ENCODE measurements at places on chromosomes 5 and 9. TPM values are rescaled to one million over a fixed set of nuclear protein-coding genes. Genes with fewer than 3 reads are reported as not detected.

The TMEM174 gene
- not detected for total RNA-seq

The TEX48 gene
- total RNA-seq = not detected

The ABLIM3 gene
- 5.6 TPM for total RNA-seq

The CAMLG gene
- 26.2 TPM for total RNA-seq

DNA sequence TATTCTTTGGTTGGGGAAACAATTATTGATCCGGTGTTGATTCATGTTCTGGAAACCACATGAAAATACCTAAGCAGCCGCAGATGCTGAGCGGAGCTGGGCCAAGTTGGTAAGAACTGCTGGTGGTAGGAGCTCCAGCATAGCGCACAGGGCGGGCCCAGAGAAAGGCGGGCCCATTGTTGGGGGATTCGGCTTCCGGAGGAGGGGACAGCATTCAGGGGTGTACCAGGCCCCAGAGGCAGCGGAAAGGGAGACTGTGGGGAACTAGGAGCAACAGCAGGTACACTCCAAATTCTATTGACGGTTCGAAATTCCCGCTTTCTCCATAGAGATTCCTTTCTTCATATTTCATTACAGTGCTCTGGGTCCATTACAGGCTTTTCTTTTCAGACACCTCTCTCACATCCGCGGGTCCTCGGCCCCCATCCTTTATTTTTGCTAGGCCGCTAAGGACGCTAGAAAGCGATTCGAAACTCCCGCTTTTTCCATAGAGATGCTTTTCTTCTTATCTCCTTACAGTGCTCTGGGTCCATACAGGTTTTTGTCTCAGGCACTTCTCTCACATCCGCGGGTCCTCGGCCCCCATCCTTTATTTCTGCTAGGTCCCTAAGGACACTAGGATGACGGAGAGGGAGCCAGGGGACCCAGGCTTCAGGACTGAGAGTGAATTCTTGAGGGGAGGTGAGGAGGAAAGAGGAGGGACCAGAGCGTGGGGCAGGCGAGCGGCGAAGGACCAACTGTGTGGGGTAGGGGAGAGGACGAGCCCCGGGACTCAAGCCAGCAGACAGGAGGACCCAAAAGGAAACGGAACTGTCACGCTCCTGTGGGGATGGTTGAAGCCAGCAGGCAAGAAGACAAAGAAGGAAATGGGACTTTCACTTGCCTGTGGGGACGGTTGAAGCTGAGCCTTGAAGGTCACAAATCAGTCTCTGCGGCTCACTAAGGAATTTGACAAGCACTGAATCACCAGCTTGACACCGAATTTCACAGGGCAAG lies at the start of gene CCDC152:
Gene CCDC152 (plus strand): TSS at position 213 of the 996 bp plus-strand sequence. CDS start 2,304 bp downstream, outside the sequence.
- no peaks in the 10 kb centered on the region for H3K27me3 ChIP-seq
- H3K4me1 ChIP-seq = peaks cover 3% of the 10 kb centered on the region
- H3K27ac ChIP-seq = no peak within 1 kb of the TSS
- H3K36me3 ChIP-seq = no peaks in the 10 kb centered on the region
- peak; percentile 52 for DNase-seq

DNA sequence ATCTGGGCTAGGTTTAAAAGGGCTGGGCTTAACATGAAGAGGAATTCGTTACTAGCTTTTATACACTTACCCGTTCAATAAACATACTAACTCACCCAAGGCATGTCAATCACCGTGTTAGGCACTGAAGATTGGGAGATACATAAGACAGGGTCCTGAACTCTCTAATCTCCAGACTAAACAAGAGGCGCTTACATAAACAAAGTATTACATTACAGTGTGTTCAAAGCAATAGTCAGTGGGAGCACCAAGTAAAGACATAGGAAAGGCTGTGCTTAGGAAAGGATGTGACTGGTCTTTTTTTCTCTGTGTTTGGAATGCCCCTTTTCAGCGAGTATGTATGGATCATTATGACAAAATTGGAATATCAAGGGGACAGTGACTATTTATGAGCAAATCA lies 203.6 kb upstream of the ADRA1B start:
- no peak overlapping the region for H3K4me3 ChIP-seq
- H3K27ac ChIP-seq = no peak overlapping the region

- no peaks in the 10 kb centered on the region for H3K36me3 ChIP-seq
- DNase-seq = peak; percentile 3
- H3K4me3 ChIP-seq = no peak overlapping the region
- H3K27me3 ChIP-seq = 0 out of 2 replicates have a peak, but pooled peaks cover 4% of the 10 kb centered on the region
- no peak overlapping the region for H3K27ac ChIP-seq
- H3K4me1 ChIP-seq = no peaks in the 10 kb centered on the region
Observed at GRCh38 chr5:76537073-76537543, 86.1 kb downstream of the F2RL2 start.

- no peak overlapping the region for H3K4me3 ChIP-seq
- H3K4me1 ChIP-seq = no peaks in the 10 kb centered on the region
- no peak for DNase-seq
- H3K27ac ChIP-seq = no peak overlapping the region
Observed at GRCh38 chr5:127506616-127507015, 10.8 kb upstream of the PRRC1 start.

DNA sequence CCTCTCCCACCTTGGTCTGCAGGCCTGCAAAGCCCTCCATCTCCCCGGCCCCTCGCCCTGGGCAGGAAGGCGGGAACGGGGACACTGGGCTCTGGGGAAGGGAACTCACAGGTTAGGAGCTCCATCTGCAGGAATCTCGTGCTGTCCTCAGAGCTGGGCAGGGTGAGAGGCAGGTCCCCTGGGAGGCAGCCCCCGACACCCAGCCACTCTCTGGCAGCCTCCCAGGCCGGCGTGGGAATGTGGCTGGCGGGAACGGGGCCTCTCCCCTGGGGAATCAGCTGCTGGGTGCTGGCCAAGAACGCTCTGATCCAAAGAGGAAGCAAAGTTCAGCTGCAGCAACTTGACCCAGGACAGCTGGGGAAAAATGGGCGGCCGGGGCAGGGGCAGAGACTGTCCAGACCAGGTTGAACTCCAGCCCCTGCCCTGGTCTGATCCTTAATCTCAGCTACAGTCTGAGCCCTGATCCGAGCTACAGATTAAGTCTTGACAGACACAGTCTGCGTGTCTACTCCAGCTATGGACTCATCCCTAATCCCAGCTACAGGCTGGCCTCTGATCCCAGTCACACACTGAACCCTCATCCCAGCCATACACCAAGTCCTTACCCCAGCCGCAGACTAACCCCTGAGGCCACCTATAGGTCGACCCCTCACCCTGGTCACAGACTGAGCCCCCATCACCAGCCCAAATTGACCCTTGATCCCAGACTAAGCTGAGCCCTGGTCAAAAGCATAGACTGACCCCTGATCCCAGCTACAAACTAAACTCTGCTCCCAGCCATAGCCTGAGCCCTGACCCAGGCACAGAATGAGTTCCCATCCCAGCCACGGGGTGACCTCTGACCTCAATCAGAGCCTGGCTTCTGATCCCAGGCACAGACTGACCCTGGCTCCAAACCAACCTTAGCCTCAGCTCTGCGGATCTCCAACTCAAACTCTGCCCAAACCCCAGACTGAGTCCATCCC lies 37.3 kb upstream of the EGFL7 start:
- no peak overlapping the region for H3K27ac ChIP-seq
- no peaks in the 10 kb centered on the region for H3K36me3 ChIP-seq
- no peaks in the 10 kb centered on the region for H3K4me1 ChIP-seq
- DNase-seq = peak; percentile 51

DNA sequence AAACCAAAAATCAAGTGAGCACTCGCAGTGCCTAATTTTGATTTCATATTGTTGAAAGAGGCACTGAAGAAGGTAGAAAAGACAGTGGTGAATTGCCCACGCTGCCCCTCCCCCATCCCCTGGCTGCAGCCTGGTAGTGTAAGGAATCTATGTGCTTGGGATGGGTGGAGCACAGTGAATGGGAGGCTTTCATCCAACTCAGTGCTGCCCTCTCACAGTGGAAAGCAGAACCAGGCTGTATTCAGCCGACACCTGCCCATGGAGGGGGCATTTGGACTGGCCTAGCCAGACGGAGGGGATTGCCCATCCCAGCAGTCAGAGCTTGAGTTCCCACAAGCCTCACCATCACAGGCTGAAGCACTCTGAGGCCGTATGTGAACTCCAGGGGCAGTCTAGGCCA lies 800.4 kb upstream of the DMAC1 start:
- H3K4me3 ChIP-seq = no peak overlapping the region
- no peaks in the 10 kb centered on the region for H3K36me3 ChIP-seq
- no peak overlapping the region for H3K27ac ChIP-seq
- H3K4me1 ChIP-seq = no peaks in the 10 kb centered on the region
- H3K27me3 ChIP-seq = no peaks in the 10 kb centered on the region

- DNase-seq = no peak
- H3K4me3 ChIP-seq = no peak overlapping the region
- no peaks in the 10 kb centered on the region for H3K27me3 ChIP-seq
- H3K36me3 ChIP-seq = 0 out of 2 replicates have a peak, but pooled peaks cover 2% of the 10 kb centered on the region
- peaks cover 6% of the 10 kb centered on the region for H3K4me1 ChIP-seq
- no peak overlapping the region for H3K27ac ChIP-seq
Observed at GRCh38 chr5:6637022-6637421, 3.8 kb downstream of the SRD5A1 start.

- H3K36me3 ChIP-seq = no peaks in the 10 kb centered on the region
- no peaks in the 10 kb centered on the region for H3K4me1 ChIP-seq
- no peak overlapping the region for H3K4me3 ChIP-seq
- no peak for DNase-seq
Observed at GRCh38 chr9:29422438-29422837, 1849.2 kb upstream of the C9orf72 start.

DNA sequence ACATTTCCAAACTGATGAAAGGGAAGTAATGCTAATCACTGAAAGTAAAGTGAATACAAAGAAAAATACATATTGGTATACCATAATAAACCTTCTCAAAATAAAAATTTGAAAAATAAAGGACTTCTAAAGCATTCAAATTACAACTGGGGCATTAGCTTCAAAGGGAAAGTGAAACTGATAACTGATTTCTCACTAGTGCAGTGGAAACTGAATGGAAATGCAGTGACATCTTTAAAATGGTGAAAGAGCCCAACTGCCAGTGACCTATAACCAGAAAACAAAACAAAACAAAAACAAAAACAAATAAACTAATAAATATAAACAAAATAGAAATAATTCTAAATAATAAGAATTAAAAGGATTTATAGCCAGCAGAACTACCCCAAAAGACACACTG lies 297.5 kb upstream of the GRIN3A start:
- no peak overlapping the region for H3K4me3 ChIP-seq
- H3K36me3 ChIP-seq = no peaks in the 10 kb centered on the region
- no peaks in the 10 kb centered on the region for H3K4me1 ChIP-seq
- DNase-seq = no peak
- H3K27me3 ChIP-seq = no peaks in the 10 kb centered on the region
- H3K27ac ChIP-seq = no peak overlapping the region

DNA sequence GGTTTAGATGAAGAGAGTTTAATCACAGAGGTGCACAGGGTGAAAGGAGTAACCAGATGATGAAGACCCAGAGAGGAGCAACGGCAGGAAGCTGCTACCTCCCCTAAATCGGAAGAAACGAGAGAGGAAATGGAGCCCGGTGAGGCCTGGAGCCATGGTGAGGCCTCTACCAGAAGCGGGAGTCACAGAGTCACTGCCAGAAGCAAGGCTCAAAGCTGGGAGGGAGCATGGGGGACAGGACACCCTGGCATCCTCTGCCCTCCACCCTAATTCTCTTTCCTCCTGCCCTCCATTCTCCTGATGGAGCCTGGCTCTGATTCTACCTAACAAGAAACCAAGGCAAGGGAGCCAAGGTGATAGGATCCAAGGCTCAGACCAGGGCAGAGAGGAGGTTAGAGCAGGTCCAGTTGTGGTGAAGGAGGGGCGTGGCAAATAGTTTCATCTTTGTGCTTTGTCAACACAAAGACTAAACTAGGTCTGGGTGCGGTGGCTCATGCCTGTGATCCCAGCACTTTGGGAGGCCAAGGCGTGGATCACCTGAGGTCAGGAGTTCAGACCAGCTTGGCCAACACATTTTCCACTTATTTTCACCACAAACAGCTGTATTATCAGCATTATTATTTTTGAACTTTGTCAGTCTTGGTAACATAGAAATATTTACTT lies 134.4 kb upstream of the RAI14 start:
- H3K4me1 ChIP-seq = peaks cover 34% of the 10 kb centered on the region
- no peaks in the 10 kb centered on the region for H3K36me3 ChIP-seq
- no peaks in the 10 kb centered on the region for H3K27me3 ChIP-seq
- DNase-seq = no peak
- no peak overlapping the region for H3K27ac ChIP-seq

- DNase-seq = peak; percentile 71
- no peak overlapping the region for H3K27ac ChIP-seq
- no peaks in the 10 kb centered on the region for H3K4me1 ChIP-seq
- H3K36me3 ChIP-seq = no peaks in the 10 kb centered on the region
- H3K4me3 ChIP-seq = no peak overlapping the region
Observed at GRCh38 chr5:170809551-170809950, 26.0 kb downstream of the GABRP start.

DNA sequence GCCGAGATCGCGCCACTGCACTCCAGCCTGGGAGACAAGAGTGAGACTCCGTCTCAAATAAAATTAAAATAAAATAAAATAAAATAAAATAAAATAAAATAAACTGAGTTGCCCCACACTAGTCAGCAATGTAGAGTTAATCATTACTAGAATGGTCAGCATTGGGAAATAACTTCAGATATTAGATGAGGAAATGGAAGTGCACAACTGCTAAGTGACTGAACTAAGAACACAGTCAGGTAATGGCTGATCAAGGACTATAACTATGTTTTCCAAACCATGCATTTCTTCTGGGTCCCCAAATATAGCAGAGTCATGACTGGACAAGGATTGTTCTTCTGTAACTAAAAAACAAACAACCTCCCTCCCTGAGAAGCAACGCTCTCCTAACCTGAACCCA lies 17.1 kb downstream of the OTP start:
- no peak overlapping the region for H3K27ac ChIP-seq
- no peaks in the 10 kb centered on the region for H3K36me3 ChIP-seq
- DNase-seq = no peak
- peaks cover 54% of the 10 kb centered on the region for H3K27me3 ChIP-seq
- H3K4me3 ChIP-seq = no peak overlapping the region

DNA sequence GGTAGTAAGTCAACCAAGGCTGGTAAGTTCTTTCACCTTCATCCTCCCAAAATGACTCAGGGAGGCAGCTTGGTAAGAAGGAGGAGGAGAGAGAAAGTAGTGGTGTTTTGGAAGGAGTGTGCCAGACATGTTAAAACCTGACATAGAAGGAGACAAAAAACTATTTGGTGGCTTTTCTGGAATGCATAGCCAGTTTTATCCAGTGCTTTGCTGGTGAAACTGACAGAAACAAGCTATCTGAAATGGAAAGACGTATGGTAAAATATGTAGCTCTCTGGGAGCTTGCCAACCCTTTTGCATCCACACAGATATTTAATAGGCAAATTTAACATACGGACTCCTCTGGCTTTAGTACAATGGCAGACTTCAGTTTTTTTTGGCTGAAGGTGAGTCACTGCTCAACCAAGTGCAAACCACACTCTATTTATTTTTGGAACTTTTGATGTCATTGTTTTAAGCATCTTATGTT lies 45.4 kb downstream of the RAB14 start:
- H3K4me1 ChIP-seq = peaks cover 12% of the 10 kb centered on the region
- H3K27me3 ChIP-seq = no peaks in the 10 kb centered on the region
- DNase-seq = peak; percentile 79
- H3K4me3 ChIP-seq = no peak overlapping the region
- peaks cover 10% of the 10 kb centered on the region for H3K36me3 ChIP-seq
